ENCODE measurements at places on chromosomes 5 and 9.

- no peak for DNase-seq
Observed at GRCh38 chr9:130045725-130046450, 2.9 kb upstream of the FNBP1 start.

DNA sequence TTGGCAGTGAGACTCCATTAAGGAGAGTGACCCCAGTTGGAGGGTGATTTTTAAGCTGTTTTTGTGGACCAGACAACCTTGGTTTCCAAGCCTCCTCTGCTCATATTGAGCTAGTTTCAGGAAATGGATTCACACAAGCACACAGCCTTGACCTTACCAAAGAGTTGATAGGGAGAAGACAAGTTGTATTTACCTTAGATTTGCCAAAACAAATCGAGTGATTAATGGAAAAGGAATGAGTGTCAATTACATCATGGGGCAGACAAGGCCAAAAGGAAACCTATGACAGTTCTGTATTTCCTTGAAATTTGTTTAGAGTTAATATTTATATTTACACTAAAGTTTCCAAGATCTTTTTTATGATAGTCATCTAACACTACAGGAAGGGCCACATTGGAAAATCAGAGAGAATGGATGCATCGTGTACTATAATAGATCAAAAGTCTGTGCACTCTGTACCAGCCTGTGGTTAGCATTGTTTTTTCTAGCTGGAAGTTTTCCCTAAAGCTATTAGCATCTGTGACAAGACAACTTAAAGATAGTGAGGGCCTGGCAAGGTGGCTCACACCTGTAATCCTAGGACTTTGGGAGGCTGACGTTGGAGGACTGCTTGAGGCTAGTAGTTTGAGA is 86.0 kb upstream of the FER start:
- no peak for DNase-seq

DNA sequence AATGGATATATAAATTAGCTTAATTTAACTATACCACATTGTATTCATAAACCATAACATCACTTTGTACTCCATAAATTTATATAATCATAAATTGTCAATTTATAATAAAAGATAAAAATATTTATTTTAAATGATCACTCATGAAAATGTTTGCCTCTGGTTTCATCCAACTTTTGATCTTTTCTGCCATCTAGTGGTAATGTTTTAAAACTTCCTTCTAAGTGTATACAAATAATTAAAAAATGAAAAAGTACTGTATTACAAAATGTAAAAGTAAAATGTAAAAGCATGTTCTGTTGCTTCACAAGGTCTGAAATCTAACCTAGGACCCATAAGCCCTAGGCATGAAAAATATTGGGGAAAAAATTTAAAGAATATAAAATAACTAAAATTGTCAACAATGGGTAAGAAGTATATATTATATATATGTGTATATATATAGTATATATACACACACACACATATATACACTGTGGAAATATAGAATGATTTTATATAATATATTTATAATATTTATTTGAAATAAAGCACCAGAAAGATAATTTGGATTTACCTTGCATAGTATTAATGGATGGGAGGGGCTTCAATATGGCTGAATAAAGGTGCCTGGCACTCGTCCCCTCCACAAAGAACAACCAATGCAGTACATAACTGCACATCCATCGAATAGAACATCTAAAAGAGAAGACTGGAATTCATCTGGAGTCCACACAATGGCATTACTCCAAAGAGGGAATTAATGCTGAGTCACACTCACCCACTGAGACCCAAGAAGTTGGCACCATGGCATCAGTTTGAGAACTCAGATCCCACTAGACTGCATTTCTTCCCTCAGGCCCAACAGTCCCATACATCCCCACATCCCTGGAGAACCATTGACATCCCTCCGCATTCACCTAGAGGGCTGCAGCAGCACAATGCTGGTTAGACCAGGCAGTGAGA is 32.5 kb downstream of the ANXA1 start:
- no peak for DNase-seq

- no peak for DNase-seq
Observed at GRCh38 chr5:107781451-107781850, 110.7 kb upstream of the EFNA5 start.

GRCh38 chr9:77877976-77878375 is 153.6 kb downstream of the GNAQ start:
- DNase-seq = no peak

DNA sequence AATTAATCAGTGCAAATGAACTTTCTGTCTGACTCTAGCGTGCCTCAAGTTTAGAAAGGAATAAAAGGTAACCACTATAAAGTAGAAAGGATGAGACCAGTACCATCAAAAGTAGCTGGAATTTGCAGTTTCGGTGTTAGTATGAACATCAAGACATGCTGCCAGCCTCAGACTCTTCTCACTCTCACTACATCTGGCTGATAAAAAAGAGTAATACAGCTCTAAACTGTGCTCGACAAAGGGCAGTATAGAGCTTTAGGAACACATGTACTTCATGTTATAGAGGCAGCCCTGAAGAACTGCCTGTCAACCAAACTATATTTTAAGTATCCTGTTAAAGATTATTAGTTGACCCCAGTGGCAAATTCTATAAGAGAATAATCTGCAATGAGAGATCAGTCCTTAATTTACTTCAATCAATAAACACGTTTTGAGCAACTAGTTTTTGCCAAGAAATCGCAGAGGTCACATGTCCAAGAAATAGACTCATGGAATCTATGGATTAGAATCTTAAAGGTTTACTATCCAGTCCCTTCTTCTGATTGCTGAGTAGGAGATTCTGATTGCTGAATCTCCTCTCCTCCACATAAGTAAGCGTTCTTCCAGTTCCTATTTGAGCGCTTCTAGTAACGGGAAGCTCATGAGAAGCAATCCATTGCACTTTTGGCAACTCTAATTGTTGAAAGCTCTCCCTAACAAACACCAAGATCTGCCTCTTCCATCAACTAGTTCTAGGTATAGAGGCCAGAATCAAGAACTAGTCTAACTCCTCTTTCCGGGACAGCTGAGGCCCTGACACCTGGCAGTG is 941 bp downstream of the XPA start:
- DNase-seq = no peak

- DNase-seq = no peak
Observed at GRCh38 chr5:98398465-98398864, 375.0 kb upstream of the RGMB start.

DNA sequence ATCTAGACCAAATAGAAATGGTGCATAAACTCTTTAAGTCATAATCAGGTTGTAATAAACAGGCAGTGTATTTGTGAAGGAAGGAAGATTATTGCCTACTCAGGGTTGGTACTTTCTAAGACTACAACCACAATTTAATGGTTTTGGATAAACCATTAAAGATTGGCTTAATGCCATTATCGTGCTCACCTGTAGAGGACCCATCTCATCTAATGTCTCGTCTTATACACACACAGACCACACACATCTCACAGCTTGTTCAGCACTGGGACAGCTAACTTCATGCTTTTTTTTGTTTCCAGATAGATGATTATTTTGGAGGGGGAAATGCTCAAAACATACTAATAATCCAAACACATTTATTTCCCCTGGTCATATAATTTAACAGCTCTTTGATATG is 175.7 kb upstream of the SLC12A2 start:
- no peak for DNase-seq

- no peak for DNase-seq
Observed at GRCh38 chr9:13956107-13956506, 357.8 kb downstream of the NFIB start.

DNA sequence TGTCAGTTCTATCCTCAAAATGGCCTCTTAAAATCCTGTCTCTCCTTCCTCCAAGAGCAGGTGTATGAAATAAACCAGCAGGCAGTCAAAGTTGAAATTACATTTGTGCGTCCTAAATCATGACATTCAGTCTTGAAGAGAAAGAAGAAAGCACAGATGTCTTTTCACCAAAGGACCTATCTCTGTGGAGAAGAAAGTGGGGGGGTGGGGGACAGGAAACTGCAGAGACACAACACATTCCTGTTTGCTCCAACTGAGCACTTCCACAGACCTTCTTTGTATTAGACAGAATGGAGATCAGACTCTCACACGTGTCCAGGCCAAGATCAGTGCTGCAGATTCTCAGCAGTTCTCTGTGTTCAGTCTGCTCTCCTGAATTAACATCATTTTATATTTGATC is 471.9 kb upstream of the RGMB start:
- no peak for DNase-seq

GRCh38 chr9:133897675-133898074 is 94.4 kb downstream of the VAV2 start:
- DNase-seq = no peak

GRCh38 chr5:38613992-38614836 is 57.8 kb upstream of the LIFR start:
- no peak for DNase-seq

- no peak for DNase-seq
Observed at GRCh38 chr9:97868859-97869258, 15.8 kb downstream of the FOXE1 start.

DNA sequence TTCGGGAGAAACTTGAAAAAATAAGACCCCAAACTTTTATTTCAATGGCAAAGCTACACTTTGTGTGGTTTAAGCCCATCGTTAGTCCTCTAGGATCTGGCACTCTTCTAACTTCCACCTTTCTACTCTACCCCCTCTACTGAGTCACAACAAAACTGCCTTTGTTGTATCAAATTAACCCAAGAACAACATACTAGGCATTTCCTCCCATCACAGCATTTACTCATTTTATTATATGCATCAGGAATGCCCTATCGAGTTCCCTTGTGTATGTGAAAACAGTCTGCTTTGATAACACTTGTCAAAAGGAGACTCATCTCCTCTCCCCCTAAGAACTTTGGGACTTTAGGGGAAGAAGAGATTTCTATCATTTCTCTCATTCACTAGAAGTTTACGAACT is 158.9 kb upstream of the FREM1 start:
- DNase-seq = no peak

GRCh38 chr5:129917224-129917623 is 13.0 kb downstream of the CHSY3 start:
- DNase-seq = no peak

GRCh38 chr5:66828548-66829357 is 232.6 kb downstream of the MAST4 start:
- DNase-seq = no peak

- DNase-seq = no peak
Observed at GRCh38 chr5:82975396-82975795, 101.8 kb downstream of the TMEM167A start.

DNA sequence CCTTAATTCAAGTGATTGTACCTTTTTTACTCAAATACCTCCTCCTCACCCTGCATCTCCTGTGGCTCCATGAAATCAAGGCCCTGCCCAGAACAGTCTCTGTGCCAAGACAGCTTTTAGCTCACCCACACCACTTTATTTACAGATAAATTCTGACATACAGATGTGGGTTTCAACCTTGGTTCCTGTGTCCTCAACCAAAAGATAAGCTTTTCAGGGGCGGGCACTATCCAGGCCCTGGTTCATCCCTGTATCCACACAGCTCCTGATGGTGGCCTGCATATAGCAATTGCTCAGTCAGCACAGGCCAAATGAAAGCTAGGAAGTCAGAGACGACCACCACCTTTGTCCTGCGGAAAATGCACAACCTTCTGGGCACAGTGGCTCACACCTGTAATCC is 8.3 kb downstream of the SHB start:
- no peak for DNase-seq

DNA sequence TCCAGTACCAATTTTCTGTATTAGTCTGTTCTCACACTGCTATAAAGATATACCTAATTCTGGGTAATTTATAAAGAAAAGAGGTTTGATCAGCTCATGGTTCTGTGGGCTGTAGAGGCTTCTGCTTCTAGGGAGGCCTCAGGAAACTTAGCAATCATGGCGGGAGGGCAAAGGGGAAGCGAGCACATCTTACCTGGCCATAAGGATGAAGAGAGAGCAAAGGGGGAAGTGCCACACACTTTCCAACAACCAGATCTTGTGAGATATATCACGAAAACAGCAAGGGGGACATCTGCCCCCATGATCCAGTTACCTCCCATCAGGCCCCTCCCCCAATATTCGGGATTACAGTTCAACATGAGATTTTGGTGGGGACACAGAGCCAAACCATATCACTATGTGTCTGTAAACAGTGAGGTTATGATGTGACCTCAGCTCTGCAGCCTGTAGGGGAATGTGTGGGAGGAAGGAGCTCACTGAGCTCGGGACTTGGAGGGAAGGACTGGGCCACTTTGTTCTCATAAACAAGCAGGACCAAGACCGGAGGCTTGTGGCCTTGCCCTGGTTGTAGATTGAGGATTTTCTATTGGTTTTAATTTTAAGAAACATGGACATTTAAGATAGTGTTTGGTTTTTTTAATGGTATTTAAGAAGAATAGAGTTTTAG is 85.2 kb downstream of the EHMT1 start:
- DNase-seq = no peak

DNA sequence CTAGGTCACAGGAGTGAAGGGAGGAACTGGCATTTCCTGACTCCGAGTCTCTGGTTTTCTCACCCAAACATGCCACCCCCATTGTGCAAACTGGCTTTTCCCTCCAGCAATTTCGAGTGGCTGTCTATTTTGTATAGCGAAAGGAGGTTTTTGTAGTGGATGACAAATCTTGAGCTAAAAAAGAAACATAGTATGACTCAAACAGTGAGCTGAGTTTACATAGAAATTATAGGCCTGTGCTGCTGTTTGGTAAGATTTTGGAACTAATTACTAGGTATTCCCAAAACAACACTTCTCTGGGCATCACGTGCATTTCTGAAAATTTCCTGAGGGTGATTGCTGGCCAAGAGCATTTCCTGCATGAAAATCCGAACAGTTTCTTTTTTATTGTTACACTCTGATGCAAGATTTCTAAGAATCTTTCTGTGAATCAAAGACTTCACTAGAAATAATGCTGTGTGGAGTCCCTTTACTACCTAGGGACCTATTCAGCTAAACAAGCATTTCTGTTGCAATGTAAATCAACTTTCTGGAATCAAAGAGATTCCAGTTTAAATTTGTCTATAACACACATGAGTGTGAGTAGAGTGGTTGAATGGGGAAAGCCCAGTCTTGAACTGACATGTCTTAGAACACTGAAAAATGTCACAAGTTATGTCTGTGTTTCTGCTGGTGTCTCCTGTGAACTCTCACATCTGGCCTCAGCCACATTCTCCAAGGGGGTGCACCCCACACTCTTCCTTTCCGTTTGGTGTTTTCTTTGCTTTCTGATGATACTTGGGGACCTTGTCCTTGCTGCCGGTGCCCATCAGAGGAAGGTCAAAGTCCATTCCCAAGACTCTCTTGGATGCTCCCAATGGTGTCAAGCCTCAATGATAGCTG is 33.3 kb upstream of the DAPK1 start:
- DNase-seq = no peak

- DNase-seq = no peak
Observed at GRCh38 chr5:67414712-67415111, 218.1 kb upstream of the CD180 start.

DNA sequence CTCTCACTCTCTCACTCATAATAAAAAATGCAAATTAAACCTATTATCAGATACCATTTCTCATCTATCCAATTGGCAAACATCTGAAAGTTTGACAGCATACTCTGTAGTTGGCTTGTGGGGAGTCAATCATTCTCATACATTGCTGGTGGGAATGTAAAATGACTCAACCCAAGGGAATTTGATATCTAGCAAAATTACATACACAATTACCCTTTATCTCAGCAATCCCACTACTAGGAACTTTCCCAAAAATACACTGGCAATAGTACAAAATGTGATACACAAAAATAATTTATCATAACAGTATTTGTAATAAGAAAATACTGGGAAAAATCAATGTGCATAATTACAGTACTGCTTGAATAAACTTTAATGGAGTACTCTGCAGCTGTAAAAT is 731.3 kb downstream of the DTWD2 start:
- no peak for DNase-seq

- no peak for DNase-seq
Observed at GRCh38 chr9:89366711-89367110, 48.4 kb downstream of the SECISBP2 start.

Data from stimulated activated CD8-positive, alpha-beta memory T cell treated with anti-CD3 and anti-CD28 coated beads, Interleukin-7, amount 100 ng/mL, for 1 hour (primary cell).